ENCODE measurements at places on chromosomes 1 and 21.

DNA sequence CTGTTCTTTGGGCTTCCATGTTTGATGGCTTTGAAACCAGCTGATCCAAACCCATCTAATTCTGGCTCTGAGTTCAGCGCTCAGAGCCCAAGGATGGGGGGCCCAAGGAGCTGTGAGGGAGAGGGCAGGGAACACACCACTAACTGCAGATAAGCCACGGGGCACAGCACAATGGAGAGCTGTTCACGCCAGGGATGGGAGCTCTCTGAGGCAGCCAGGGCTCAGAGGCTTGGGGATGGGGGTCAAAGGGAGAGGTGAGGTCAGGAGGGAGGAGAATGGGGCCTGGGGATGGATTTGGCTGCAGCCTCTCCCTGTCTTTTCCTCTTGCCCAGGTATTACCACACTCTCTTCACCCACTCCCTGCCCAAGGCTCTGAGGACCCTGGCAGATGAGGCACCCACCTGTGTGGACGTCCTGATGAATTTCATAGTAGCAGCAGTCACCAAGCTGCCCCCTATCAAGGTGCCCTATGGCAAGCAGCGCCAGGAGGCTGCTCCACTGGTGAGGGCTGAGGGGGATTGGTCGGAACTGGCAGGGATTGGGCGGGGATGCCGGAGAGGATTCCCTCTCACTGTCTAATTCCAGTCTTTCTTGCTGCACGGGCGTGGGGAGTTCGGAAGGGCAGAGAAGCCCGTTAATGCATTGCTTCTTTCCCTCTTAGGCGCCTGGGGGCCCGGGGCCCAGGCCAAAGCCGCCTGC lies 11.3 kb downstream of the SLC30A2 start:
- DNase-seq: no peak

GRCh38 chr1:81304187-81304586 lies 496.5 kb upstream of the ADGRL2 start:
- peak; percentile 58 for DNase-seq

- DNase-seq: no peak
These were observed 36.3 kb downstream of the COQ8A start for GRCh38 chr1:226976276-226976977.

GRCh38 chr1:11640101-11640500 lies 14.1 kb downstream of the FBXO2 start:
- no peak for DNase-seq

GRCh38 chr1:17881761-17882160 lies 126.6 kb downstream of the ACTL8 start:
- no peak for DNase-seq

DNA sequence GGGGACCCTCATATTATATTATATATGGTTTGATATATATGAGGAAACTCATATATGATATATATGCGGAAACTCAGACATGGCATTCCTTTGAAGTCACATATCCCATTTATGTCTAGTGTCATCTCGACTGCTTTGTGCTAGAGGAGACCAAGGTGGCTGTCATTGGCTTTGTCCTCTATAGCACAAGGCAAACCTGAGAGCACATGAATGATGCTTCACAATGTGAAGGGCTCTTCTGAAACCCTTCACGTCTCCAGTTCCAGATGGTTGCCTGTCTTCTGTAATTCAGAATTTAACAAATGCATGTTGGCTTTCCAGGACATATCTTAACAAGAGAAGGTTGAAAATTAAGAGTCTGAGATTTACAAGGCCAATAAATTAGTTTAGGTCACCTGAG lies 303.6 kb downstream of the BARHL2 start:
- DNase-seq: no peak

GRCh38 chr1:227576189-227576588 lies 12.8 kb downstream of the ZNF678 start:
- DNase-seq: no peak

- no peak for DNase-seq
These were observed 301.8 kb upstream of the DUSP10 start for GRCh38 chr1:222043444-222044292.

GRCh38 chr1:9418851-9419250 lies 120.4 kb upstream of the SLC25A33 start:
- DNase-seq: no peak

- DNase-seq: no peak
These were observed 10.1 kb upstream of the ZBTB8B start for GRCh38 chr1:32454726-32455125.
